Urinary bladder (tissue), 4 donors: ENCODE measurements at places on chromosomes 2 and 18. TPM values are rescaled to one million over a fixed set of nuclear protein-coding genes. Genes with fewer than 3 reads are reported as not detected.

Gene GALNT14
- 2.9 TPM for total RNA-seq

Gene CXCR1
- total RNA-seq = 0.26 TPM

Gene HOXD9
- total RNA-seq = 2.9 TPM

Gene REEP1
- 21.9 TPM for total RNA-seq

Gene UGT1A6
- 17.6 TPM for total RNA-seq

Gene PIGN
- total RNA-seq = 84.6 TPM

Gene NAT8
- total RNA-seq = not detected

Gene RAMP1
- 13.2 TPM for total RNA-seq

Gene DHRS9
- total RNA-seq = 0.69 TPM

Gene EVX2
- 1.9 TPM for total RNA-seq

Gene APCDD1
- total RNA-seq = 70.8 TPM

Gene LIMS3
- 13.5 TPM for total RNA-seq

Gene CCDC93
- 31.0 TPM for total RNA-seq

Gene CD28
- total RNA-seq = 6.1 TPM

Gene B4GALT6
- total RNA-seq = 7.5 TPM

Gene GNLY
- not detected for total RNA-seq

Gene CIAO1
- 52.4 TPM for total RNA-seq

Gene MYCN
- total RNA-seq = 3.3 TPM

Gene ASPRV1
- total RNA-seq = 2.9 TPM

Gene RGPD4
- 0.05 TPM for total RNA-seq

Gene IL36RN
- 0.26 TPM for total RNA-seq
